Hematopoietic multipotent progenitor cell treated with erythropoietin and hydrocortisone succinate and interleukin-3 and kit ligand, for 15 days (in vitro differentiated cells): ENCODE measurements at places on chromosomes 4 and X.

DNA sequence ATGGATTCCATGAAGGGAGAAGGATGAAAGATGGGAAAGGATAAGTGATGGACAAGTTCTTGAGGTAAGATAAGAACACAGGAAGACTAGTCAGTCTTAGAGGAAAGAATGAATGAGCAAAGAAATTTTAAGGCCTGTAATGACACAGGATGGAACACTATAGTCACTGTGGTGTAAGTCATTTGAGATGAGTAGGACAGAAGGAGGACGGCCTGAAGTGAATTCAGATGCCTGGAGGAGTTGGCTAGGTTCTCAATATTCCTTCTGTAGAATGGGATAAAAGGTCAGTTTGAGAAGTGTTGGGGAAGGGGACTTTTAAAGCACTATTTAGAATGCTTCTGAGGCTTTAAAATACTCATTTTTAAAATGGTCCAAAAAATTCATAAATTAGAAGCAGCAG, 3.9 kb downstream of the MSMO1 start:
- DNase-seq, result no peak

GRCh38 chrX:65508851-65509250, 25.7 kb downstream of the LAS1L start:
- no peak for DNase-seq

DNA sequence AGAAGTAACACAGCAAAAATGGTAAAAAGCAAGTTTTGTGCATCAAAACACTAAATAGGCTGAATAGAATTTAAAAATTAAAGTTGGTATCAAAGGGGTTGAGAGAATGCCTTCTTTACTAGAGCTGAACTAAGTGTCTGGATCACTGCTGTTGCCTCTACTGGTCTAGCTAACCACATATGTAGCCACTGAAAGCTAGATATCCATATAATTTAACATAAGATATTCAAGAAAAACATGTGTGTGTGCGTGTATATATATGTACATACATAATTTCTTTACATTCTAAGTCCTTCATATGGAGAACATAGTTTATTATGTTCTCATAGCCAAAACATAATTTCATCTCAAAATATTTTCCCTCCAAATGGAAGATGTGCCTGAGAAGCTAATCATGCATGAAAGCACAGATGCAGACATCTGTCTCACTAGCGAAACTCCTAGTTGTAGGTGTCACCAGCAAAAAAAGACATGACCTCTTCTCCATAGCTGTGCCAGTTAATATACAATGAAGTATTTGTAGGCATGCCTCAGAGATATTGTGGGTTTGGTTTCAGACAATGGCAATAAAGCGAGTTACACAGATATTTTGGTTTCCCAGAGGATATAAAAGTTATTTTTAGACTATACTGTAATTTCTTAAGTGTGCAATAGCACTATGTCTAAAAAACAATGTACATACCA, 47.3 kb downstream of the PDE5A start:
- no peak for DNase-seq

DNA sequence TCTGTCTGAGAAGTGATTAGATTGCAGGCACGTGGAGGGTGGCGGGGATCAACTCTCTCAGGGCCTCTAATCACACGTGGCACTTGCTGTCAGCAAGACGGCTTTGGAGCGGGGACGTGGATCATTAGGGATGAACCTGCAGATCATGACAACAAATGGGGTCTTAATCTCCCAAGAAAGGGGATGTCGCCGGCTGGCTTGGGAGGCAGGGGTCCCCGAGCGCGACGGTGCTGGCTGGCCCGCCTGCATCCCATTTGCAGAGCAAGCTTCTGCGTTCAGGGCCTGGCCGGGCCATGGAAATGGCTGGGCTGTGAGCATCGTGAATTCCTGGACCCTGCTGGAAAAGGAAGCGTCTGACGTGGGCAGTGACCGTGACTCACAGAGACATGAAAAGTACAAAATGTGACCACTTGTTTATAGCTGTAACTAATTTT, 85.1 kb upstream of the SHOX start:
- DNase-seq, result no peak

- no peak for DNase-seq
These were observed 103.3 kb downstream of the MGST2 start for GRCh38 chr4:139768896-139769295.
